ENCODE measurements at places on chromosomes 3 and 15.
A peak's percentile ranks its signal among the peaks of the same experiment; 100 is the strongest.

GRCh38 chr3:71226565-71227269 is 356.8 kb downstream of the FOXP1 start:
- DNase-seq = peak; percentile 46

DNA sequence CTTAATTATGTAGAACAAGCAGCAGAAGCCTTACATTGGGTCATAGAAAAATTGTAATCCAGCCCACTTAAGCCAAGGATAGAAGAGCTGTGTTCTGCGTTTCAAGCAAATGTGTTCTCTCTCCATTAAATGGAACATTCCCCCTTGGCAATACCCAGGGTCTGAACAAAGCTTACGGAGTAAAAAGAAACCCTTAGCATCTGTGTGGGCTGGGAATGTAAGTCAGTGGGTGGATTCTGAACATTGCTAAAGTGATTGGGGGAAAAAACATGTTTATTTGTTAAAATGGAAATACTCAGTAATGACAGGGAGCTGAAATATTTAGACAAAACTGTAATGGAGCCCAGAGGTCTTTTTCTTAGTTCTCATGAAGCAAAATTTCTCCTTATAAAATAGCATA is 147.4 kb downstream of the DUT start:
- no peak for DNase-seq

GRCh38 chr3:178297740-178298139 is 238.5 kb upstream of the KCNMB2 start:
- DNase-seq = no peak

- no peak for DNase-seq
These were observed 216.0 kb upstream of the TPM1 start for GRCh38 chr15:62826561-62826960.
